Omental fat pad (tissue), 4 donors: ENCODE measurements at places on chromosomes 6 and 20.

- DNase-seq = no peak
These were observed 44.3 kb upstream of the SLC4A11 start for GRCh38 chr20:3283222-3283820.

DNA sequence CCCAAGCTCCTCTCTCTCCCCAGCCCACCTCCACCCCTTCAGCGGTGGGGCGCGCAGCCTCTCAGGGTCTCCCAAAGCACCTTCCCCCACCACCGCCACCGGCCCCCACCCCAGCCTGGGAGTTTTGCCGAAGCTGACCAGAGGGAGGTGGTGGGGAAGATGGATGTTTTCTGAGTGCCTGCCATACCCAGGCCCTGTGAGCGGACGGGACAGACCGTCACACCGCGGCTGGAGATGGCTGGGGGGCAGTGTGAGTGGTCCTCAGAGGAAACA is 5.7 kb downstream of the C20orf204 start:
- no peak for DNase-seq

DNA sequence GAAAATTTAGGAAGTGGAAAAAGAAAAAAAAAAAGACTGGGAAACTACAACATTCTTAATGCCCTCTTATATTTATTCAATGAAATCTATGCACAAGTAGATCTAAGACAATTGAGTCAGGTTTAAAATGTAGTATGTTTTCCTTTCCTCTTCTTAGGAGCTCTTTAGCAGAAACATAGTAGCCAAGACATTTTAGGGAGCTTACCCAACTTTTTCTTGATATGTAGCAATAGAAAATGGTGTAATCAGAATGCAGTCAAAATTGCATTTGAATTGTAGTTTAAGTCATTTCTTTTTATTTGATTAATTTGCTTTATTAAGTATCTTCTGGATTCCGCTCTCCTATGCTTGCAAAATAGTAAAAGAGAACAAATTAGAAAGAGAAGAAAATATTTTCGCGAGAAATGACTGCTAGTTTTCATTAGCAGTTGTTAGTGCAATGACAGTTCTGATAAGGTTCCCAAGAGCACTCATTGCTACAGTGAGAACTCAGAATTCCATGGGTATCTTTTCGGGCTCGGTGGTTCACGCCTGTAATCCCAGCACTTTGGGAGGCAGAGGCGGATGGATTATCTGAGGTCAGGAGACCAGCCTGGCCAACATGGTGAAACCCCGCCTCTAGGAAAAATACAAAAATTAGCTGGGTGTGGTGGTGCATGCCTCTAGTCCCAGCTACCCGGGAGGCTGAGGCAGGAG is 52.2 kb downstream of the JARID2 start:
- DNase-seq = no peak

GRCh38 chr20:57473246-57474048 is 51.5 kb downstream of the CTCFL start:
- no peak for DNase-seq

DNA sequence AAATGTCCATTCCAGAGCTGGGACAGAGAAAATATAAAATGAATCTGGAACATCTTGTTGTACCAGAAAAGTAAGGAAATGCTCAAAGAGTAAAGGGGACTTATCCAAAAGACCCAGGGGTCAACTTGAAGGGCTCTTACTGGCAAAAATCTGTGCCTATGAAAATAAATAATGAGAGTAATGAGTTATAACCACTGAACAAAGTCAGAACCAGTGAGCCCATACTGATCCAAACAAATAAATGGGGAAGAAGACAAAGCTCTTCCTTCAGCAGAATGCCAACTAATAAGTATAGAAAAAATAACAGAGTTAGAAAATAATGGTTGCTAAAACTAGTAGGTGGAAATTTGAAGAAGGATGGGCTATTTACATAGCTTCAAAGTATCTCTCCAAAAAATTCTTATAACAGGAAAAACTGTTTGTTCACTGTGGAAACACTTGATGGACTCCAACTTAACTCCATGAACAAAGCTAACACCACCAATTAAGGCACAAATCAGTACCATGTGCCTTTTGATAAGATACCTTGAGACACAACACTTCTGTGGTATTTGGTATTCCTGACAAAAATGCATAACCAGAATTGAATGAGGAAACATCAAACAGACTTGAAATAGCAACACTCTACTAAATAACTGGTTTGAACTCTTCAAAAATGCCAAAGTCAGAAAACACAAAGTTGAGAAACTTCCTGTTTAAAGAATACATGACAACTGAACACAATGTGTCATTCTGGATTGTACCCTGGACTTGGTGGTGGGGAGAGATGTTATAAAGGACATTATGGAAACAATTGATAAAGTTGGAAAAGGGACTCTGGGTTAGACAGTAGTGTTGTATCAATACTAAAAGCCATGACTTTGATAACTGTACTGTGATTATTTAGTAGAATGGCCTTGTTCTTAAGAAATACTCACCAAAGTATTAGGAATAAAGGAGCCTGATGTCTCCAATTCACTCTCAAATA is 197.5 kb downstream of the ISM1 start:
- DNase-seq = no peak

- no peak for DNase-seq
These were observed 235.2 kb upstream of the ASCC3 start for GRCh38 chr6:101116337-101116736.

DNA sequence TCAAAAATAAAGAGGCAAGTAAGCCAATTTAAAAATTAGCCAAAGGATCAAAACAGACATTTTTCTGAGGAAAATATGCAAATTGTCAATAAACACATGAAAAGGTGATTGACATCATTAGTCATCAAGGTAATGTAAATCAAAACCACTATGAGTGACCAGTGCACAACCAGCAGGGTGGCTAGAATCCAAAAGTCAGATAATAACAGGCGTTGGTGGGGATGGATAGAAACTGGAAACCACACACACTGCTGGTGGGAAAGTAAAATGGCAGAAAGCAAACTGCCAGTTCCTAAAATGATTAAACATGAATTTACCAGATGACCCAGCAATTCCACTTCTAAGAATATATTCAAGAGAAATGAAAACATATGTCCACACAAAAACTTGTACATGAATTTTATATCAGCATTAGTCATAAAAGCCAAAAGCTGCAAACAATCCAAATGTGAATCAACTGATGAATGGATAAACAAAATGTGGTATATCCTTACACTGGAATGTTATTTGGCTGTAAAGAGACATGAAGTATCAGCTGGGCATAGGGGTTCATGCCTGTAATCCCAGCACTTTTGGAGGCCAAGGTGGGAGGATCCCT is 74.8 kb upstream of the MBOAT1 start:
- no peak for DNase-seq

- DNase-seq = no peak
These were observed 90.8 kb downstream of the CLIC5 start for GRCh38 chr6:45924763-45925342.

DNA sequence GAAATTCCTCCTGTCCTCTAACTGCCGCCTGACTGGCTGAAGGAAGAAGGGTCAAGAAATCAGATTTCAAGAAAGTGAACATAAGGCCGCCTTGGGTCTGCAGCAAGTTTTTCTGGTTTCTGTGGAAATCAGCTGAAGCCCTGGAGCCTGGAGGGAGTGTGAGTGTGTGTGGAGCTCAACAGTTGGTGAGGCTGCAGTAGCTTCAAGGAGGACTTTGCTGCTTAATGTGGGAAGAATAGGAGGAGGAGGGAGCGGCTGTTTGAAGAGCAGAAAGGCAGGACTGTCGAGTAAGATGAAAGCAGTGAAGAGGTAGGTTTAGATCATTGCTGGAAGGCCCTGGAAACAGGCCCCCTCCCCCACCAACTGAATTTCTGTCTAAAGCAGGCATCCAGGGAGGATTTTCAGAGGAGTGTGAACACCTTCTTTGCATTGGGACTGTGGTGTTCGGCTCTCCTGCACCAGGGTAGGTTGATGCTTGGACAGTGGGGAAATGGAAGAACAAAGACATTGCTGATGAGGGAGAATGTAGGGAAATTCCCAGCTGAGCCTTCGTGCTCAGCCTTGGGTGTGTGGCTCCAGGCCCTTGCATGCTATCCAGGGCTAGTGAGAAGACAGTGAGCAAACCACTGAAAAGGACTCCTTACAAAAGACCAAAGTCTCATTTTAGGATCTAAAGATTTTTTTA is 79.5 kb upstream of the VSTM2L start:
- DNase-seq = no peak

- no peak for DNase-seq
These were observed 628.8 kb upstream of the MAN1A1 start for GRCh38 chr6:119978274-119978889.

DNA sequence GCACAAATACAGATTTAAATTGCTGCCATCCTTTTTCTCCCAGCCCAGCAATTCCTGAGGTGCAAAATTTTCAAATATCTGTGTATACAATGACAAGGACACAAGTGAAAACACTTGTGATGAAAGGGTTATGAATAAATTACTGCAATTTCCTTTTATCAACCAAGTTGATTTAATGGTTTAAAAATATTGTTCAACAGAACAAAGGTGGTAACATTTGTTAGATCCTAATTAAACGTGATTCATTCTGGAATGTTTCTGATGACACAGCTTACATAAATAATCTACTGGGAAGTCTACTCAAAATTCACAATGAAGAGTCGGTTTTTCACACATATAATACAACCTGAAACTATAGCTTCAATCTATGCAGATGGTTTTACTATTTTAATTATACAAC is 17.1 kb downstream of the B4GALT5 start:
- DNase-seq = no peak

DNA sequence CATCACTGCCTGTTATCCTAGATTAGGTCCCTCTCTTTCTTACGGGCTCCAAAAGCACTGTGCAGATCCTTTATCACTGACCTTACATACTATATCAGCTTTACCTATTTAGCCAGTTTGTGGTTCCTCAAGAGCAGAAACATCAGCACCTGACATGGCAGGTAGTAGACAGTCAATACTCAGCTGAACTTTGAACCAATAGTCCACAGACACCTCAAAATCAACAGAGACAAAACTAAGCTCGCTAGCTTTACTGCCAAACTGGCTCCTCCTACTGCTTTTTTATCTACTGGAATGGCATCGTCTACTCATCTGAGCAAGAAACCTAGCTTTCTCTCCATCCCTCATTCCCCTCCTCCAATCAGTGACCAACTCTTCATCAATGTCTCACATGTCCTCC is 5.6 kb downstream of the IL17A start:
- no peak for DNase-seq

DNA sequence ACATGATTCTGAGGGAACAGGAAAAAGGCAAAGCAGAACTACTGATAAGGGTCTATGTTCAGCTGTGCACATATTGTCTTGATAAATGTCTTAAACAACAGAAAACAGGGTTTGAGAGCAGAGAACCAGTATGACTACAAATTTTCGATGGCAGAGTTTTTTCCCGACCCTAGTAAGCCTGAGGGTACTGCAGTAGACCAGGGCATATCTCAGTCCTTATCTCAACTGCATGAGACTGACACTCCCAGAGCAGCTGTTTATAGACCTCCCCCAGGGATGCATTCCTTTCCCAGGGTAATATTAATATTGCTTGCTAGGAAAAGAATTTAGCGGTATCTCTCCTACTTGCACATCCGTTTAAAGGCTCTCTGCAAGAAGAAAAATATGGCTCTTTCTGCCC is 1176.8 kb upstream of the ADGRB3 start:
- no peak for DNase-seq

DNA sequence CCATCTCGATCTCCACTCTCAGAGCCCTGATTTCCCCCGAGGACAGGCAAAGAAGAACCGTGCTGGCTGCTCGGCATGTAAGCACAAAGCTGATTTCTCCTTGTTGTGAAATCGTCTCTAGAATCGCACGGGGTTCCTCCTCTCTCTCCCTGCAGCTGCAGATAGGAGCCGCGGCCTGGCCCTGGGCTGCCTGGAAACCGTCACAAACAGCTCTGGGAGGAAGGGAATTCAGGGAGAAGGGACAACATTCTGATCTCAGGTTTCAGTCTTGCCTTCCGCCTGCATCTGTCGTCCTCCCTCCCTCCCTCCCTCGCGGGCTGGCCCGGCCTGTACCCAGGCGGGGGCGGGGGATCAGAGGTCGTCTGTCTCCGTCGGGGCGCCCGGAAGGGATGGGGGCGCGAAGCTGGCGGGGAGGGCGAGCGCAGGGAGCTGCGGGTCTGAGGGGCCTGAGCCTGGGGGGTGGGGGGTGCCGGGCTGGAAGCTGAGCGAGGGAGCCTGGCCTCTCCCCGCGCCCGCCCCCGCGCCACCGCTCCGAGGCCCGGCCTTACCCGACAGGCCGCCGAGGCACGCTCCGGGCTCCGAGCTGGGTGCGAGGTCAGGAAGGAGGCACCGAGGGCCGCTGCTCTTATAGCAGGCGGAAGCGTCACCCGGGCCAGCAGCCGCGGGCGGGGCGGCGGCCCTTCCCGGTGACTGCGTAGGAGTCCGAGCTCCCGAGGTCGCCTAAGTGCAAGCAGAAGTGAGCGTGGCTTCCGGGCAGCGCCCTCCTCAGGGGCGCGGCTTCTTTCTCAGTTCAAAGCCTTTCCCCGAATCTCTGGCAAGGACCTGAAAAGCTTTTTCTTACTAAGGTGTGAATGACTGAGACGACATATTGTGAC is at the start of gene SERPINB1:
SERPINB1 (minus strand) TSS at position 600 of the 875 bp plus-strand sequence. CDS start 1,277 bp downstream, outside the sequence.
- DNase-seq = peak; percentile 54

- no peak for DNase-seq
These were observed 32.3 kb downstream of the FOXP4 start for GRCh38 chr6:41578217-41579087.
